ENCODE measurements at places on chromosomes 6 and 20. TPM values are rescaled to one million over a fixed set of nuclear protein-coding genes. Genes with fewer than 3 reads are reported as not detected.

- DNase-seq, result no peak
Measured at GRCh38 chr6:52130440-52130839, 43.0 kb upstream of the PKHD1 start.

- no peak for DNase-seq
Measured at GRCh38 chr20:33099843-33100538, 20.5 kb downstream of the BPIFB4 start.

DNA sequence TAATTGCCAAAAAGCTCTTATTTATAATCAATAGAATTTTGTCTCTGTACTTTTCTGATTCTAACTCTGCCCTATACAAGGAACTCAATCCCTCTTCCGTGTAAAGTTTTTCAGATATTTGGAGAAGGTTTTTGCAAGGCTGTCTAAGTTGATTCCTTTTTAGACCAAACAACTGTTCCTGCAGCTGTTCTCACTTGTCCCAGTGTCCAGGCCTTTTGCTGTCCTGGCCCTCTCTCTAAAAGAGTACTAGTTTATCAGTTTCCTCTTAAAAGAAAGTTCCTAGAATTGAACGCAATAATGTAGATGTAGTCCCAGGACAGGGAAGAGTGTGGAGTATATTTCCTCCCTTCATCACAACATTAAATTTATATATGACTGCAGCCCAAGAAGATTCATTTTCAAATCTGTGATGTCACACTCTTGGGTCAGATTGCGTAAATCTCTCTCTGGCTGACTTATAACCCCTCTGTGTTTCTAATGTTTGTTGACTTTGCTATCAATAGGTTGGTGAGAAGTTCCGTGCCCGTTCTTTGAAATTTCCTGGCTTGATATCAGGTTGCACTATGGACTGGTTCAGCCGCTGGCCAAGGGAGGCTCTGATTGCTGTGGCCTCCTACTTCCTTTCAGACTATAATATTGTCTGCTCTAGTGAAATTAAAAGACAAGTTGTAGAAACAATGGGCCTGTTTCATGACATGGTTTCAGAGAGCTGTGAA lies 139.4 kb upstream of the GLP1R start:
- DNase-seq, result no peak

DNA sequence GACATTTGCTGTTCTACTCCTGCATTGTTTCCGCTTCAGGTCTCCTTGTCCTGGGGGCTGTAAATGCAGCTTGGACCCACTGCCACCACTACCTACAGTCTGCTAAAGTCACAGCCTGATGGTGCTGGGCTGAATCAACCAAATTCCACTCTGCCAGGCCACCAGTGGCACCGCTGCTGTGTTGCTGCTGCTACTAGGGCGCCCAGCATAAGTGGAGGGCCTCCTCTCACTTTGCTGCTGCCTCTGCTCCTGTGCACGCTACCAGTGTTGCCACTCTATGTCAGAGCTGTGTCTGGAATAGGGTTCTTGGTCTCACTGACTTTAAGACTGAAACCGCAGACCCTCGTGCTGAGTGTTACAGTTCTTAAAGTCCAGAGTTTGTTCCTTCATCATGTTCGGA lies 1.4 kb upstream of the SSR1 start:
- DNase-seq, result no peak

- DNase-seq, result no peak
Measured at GRCh38 chr20:25078662-25079061, 3.3 kb downstream of the VSX1 start.

- no peak for DNase-seq
Measured at GRCh38 chr20:19625426-19625825, 132.6 kb upstream of the RIN2 start.

GRCh38 chr6:90610751-90611542 lies 24.1 kb upstream of the MAP3K7 start:
- DNase-seq, result peak; percentile 49

- DNase-seq, result no peak
Measured at GRCh38 chr20:54221996-54222890, 14.4 kb downstream of the PFDN4 start.

- DNase-seq, result no peak
Measured at GRCh38 chr6:72842140-72842539, 220.3 kb downstream of the KCNQ5 start.

DNA sequence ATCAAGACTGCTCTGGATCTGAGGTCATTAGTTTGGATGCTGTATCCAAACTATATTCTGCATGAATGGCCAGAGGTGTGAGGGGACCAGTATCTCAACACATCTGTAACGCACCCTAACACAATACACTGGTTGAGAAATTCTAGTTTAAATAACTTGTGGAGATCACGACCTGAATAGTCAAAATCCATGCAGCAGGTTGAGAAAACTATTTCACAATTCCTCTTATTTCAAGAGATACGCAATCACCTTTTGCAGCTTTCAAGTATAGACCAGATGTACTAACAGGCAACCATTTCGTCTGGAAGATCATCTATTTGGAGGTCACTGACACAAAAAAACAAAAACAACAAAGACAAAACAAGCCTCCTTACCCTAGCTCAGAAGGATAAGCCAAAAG lies 11.1 kb downstream of the CSNK2A1 start:
- DNase-seq, result no peak

GRCh38 chr6:2434912-2435311 lies 189.5 kb upstream of the GMDS start:
- DNase-seq, result no peak

GRCh38 chr6:92521553-92521952 lies 897.8 kb downstream of the EPHA7 start:
- no peak for DNase-seq

DNA sequence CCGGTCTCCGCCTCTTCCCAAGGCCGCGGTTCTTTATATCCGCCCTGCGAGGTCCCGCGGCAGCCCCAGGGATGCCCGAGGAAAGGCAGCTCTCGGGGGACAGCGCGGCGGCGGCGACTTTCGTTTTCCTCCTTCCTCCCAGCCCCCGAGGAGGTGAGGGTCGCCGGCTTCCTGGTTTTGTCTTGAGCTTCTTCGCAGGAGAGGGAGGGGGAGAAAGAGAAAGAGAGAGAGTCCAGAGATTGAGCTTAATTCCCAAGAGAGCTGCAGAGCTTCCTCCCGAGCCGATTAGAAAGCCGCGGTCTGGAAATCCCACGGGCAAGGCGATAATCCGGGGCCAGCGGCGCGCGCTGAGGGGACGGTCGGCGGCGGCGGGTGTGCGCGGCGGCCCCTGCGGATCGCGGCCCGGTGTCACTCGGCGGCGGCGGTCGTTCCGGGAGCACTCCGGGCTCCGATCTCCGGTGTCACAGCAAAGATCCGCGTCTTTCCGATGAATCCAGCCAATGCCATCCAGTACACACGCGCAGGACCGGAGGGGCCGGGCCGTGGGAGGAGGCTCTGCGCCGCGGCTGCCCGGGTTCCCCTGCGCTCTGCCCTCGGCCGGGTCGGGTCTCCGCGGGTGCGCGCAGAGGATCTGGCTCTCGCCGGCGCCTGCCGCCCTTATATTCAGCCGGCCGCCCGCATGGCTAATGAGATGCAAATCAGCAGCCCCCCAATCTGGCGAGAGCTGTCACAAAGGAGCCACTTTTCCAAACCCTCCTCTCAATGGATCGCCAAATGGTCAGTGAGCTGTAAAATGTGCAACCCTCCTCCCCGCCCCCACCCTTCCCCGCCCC lies at the start of gene DLL1:
TSS of gene DLL1 (minus strand) at position 783 of the 833 bp plus-strand sequence. CDS start 939 bp downstream, outside the sequence.
- DNase-seq, result peak; percentile 76

- DNase-seq, result no peak
Measured at GRCh38 chr6:36285187-36285671, 15.4 kb downstream of the PNPLA1 start.

GRCh38 chr6:12071064-12071615 lies 59.0 kb downstream of the HIVEP1 start:
- no peak for DNase-seq

DNA sequence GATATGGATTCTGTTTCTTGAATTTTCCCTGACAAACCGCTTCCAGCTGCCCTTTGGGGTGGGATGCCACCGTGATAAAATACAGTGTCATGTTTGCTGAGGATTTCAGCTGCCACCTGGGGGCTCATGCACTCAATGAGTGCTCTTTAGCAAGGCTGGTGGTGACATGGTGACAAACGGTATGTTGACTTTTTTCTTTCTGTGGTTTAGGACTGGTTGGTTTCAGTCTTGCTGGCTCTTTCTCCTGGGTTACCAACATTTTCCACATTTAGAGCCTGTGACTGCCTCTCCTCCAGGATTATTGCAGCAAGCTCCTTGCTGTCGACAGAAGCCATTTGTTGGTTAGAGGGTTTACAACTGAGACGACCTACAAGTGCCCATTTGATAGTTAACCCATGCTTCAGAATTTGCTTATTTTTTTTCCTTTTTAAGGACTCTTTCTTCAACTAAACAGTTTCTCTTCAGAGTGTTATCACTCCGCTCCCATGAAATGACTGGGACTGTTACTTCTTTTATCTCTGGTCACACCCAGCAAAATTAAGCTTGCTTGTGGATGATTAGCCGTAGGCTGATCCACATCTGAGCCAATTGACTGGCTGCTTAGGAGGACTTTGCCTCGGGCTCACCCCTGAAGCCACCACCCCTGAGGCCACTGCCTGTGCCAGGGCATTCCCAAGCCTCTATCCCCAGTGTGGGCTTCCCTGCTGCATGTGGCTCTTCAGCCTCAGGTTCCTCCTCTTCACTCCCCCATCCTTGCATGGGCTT lies 48.4 kb upstream of the CDYL start:
- peak; percentile 53 for DNase-seq

- no peak for DNase-seq
Measured at GRCh38 chr6:169709293-169709692, 7.4 kb downstream of the C6orf120 start.

DNA sequence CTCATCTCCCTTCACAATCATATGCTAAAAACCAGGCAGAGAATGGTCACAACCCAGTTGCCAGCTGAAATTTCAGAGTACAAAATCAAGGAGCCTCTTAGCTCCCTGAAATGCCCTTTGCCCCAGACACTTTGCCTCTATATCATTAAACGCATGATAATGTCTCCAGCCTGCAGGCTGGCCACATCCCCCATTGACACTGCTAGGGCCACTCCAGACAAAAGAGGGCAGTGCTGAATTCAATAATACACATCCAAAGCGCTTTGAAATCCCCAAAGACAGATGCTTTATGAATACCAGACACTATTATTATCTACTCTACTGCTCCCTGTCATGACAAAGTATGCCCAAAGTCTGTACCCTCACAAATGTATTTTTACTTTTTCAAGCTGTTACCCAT lies 348.3 kb upstream of the POU3F2 start:
- no peak for DNase-seq

DNA sequence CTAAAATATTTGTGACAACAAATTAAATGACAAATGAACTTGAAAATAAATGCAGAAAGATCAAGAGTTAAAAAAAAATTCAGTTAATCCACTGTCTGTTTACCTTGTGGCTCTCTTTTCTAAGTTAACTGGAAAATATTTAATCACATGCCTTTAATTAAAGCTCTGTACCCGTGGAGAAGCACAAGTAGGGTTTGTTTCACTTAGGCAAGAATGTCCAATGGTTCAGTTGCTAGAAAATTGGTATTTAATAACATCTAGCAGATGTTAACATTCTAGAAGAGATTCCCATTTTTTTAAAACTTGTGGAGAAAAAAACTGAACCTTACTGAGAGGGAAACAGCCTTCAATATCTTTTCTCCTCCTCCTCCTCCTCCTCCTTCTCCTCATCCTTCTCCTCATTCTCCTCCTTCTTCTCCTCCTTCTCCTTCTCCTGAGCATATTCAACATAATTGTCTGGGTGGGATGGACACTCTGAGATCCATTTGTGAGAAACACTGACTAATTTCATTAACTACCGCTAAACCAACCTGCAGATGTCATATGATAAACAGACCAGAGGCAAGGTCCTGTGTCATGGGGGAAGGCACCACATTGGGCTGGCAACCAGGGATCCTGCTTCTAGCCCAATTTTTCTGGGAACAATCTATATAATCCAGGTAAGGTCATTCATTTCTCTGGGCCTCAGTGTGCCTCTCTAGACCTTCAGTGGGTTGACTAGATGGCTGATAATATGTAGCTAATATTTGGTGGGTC lies 44.1 kb upstream of the AKIRIN2 start:
- DNase-seq, result no peak

- DNase-seq, result no peak
Measured at GRCh38 chr20:33751775-33752174, 20.0 kb downstream of the ZNF341 start.

DNA sequence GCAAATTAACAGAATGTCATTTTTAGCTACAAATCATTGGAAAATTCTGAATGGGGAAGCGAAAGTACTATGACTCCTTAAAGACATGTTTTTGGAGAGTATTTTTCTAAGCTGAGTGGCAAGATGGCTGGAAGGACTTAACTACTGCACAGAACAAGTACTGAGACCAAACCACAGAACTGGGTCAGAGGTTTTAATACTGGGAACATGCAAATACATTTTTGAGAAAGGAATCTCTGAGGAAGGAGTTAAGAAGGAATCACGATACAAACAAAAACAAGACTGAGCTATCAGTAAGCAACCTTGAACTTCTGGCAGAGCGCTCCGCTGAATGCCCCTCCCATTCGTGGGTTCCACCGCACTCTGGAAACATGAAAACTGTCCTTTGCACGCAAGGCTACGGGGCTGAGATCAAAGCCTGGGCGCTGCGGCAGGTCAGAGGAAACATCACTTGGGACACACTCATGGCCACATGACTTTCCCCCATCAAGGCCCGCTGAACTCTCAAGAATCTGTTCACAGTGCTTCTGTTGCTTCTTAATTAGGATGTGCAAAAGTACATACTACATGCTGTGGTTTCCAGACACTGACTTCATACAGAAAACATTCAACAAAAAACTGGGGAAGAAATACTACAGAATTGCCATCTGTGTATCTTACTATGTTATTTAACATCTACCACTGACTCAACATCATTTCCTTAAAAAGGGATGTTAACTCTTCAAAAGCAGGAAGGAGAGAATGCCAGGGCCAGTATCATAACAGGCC lies 27.8 kb downstream of the SLC23A2 start:
- peak; percentile 82 for DNase-seq

DNA sequence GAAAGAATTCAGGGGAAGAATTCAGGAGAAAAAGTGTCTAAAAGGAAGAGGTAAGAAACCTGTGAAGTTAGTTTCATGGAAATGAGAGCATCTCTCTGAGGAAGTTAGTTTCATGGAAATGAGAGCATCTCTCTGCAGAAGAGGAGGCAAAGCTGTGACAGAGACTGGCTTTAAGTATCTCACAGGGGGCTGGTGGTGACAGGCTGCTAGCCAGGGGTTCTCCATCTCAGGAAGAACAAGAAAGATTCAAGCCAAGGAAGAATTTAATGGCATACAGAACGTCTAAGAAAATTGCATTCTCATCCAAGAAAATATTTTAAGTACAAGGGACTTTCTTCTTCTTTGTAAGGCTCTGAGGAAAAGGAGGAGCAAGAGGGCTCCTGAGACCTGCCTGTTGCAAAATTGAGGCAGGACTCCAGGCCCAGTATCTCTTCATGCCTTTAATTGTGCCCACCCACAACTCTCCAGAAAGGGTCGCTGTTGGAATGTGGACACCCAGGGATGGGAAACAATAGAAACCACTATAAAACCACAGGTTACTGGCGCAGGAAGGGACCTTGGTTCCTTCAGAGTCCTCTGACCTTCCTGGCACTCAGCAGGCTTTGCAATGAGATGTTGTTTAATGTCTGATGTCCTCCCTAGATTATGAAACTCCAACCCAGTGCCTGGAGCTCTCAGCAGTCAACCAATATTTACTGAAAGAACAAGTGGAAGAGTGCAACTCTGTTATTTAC lies 136.8 kb downstream of the FNDC1 start:
- DNase-seq, result no peak

CAGE1 gene
- total RNA-seq, result not detected

ME1 gene
- 28.8 TPM for total RNA-seq

FAM217A gene
- total RNA-seq, result not detected

PDE7B gene
- total RNA-seq, result 11.6 TPM

DOK5 gene
- total RNA-seq, result not detected

DCBLD1 gene
- 35.0 TPM for total RNA-seq

EDN3 gene
- total RNA-seq, result 54.3 TPM

SLC35F1 gene
- 0.28 TPM for total RNA-seq

Measured in Peyer's patch (tissue), 4 donors.